ENCODE measurements at places on chromosomes 7 and 10.

DNA sequence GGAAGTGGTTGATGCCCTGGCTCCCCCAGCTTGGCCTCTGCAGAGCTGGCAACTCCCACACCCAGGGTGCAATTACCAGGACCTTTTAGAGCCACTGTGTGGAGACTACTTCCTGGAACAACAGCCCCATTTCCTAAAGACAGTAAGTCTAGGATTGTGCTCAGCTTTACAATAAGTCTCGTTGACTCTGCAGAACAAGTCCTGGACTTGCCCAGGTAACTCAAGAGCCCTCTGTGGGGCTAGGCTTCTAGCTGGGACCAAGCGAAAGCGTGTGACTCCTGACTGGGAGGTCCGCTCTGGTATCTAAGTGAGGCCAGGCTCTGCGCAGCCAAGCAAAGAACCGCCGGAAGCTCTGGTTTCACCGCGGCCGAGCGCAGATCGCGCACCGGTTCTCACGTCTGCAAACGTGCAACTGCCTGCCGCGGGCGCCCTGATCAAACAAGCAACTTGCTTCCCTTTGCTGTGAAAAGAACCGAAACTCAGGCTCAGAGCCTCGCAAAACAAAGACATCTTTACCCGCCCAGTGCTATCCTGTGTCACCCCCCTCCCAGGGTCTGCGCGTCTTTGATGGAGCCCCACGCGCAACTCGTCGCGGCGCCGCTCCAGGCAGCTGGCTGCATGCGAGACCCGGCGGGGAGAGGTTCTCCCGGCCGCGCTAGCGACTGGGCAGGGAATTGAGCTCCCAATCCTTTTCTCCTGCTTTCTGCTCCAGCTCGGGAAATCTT lies 4.4 kb upstream of the PDLIM1 start:
- DNase-seq: peak; percentile 75

DNA sequence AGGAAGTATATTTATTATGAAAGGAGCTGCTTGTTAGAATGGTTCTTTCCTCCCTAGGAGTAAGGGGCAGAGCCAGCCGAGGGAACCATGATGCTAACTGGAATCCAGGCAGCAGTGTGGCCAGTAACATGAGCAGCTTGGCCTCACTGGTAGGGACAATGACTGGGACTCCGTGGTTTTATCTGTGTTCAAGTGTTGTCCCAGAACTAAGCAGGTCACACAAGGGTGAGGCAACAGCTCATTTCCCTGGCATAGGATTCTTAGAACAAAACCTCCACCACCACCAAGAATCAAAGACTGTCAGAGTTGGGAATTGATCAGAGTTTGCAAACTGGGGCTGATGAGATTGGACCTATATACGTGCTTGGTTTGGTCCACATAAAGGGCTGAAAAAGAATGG lies 138.9 kb upstream of the COBL start:
- DNase-seq: no peak

- DNase-seq: no peak
Measured at GRCh38 chr10:31830887-31831286, 97.7 kb downstream of the ARHGAP12 start.

- no peak for DNase-seq
Measured at GRCh38 chr7:130884437-130885417, 150.7 kb upstream of the KLF14 start.

GRCh38 chr10:124680675-124681074 lies 63.5 kb downstream of the FAM53B start:
- DNase-seq: no peak

DNA sequence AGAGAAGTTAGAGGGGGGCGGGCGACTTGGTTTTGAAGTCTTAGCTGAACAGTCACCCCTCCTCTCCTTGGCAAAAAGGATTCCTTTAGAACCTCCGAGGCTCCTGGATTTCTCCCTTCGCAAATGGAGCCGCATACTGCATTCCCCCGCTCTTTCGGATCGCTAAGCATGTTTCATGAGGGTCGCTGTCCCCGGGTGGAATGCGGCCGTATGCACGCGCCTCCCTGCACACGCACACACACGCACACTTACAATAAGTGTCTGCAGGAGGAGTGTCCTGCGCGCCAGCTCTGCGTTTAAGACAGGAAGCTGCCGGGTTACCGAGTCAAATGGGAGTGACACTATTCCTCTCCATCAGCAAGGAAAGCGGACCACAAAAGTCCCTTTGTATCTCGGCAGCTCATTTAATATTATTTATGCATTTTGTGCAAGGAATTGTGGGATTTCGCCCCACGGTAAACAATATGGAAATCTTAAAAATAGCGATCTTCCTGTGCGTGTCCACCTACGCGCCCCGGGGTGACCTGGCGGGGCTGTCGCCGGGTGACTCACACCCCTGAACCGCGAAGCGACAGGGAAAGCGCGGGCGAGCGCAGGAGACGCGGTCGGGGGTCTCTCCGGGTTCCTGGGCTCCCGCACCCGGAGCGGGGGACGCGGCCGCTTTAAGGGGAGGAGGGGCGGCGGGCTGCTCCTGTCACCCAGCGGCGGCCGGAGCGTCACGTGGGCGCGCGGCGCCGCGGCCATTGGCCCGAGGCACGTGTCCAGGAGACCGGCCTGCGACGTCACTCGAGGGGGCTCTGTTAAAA lies 988 bp upstream of the EN2 start:
- no peak for DNase-seq

- no peak for DNase-seq
Measured at GRCh38 chr10:132096223-132096622, 30.5 kb downstream of the JAKMIP3 start.

GRCh38 chr7:22110227-22110839 lies 164.6 kb upstream of the CDCA7L start:
- peak; percentile 80 for DNase-seq

GRCh38 chr7:139889186-139889871 lies 60.3 kb downstream of the TBXAS1 start:
- no peak for DNase-seq

GRCh38 chr10:78981970-78982281 lies 86.8 kb upstream of the ZMIZ1 start:
- no peak for DNase-seq

DNA sequence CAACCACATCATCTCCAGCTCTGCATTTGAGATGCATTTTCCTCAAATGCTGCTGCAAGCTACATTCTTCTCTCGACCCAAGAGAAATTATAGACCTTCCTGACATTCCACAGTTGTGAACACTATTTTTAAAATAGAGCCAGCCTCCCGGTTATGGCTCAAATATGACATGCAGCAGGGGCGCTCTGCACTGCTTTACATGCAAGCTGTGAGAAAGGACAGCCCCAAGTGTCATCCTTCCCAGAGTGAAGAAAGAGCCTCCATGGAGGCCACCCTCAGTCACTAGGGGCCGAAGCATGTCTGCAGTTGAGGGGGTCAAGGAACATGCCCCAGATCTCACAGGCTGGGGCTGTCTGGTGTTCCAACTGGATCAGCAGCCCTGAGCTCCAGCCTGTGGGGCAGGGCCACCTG lies 63.9 kb upstream of the CHST15 start:
- no peak for DNase-seq

- no peak for DNase-seq
Measured at GRCh38 chr10:9060314-9060713, 1005.8 kb downstream of the GATA3 start.

DNA sequence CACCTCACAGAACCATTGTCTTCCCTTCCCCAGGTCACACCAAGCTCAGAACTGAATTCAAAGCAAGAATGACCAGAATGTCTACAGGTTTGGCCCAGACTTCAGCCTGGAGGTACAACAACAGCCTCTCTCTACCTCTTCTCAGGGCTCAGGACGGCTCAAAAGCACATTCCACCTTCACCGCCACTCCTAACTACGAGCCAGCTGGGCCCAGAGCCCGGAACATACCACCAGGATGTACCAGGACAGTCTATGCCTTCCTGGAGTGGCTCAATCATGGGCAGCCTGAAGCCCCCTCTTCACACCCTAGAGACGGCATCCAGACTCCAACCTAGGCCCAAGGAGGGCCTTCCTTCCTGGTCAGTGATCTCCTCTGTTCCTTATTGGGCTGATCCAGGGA lies 41.6 kb downstream of the ANXA8 start:
- DNase-seq: no peak

- peak; percentile 34 for DNase-seq
Measured at GRCh38 chr7:23514755-23515154, 17.0 kb downstream of the TRA2A start.

DNA sequence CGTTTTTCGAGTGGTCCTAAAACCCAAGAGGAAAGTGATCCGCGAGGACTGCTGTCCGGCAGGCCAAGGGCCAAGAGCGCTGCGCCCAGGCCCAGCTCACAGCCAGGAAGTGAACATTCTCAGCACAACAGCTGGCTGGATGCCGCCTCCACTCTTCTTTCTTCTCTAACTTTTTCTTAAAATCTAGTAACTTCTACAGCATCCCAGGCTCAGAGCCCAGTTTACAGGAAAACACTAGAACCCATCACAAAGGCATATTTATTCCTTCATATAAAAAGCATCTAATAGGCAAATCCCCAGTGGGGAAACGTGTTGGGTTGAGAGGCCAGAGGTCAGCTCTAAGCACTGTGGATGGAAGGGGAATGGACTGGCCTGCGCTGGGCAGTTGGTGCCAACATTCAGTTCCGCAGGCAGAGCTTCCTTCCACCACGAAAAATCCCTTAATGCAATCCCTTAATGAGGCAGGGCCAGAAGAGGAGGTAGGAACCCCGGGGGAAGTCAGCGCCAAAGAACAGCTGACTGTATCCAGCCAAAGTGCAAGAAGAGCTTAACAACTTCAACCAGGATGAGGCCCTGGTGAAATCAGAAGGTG lies 74.8 kb downstream of the ZRANB1 start:
- DNase-seq: no peak

DNA sequence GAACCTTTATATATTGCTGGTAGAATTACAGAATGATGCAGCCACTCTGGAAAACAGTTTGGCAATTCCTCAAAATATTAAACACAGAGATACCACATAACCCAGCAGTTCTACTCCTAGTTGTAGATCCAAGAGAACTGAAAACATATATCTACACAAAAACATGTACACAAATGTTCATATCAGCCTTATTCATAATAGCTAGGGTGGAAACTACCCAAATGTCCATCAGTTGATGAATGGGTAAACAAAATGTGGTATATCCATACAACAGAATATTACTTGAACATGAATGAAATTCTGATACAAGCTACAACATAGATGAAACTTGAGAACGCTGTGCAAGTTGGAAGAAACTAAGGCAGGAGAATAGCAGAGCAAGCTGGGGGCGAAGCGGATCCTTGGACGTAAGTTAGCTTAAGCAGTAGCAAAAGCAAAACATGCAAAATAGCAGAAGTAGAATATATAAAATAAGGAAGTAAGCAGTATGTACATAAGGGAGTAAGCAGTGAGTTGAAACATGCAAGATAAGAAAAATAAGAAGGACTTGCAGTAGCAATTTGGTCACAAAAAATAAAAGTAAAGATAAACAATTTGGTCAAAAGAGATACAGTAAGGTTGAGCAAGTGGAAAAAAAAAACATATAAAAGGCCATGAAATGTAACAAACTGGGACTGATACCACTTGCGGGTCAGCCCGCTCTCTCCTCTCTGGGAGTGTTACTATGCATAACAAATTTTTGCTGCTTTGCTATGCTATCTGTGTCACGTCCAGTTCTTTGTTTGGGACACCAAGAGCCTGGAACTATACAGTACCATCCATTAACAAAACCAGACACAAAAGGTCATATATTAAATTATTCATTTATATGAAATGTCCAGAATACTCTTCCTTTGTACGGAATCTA lies 18.0 kb upstream of the HILPDA start:
- no peak for DNase-seq

- no peak for DNase-seq
Measured at GRCh38 chr7:128731184-128731583, 8.0 kb upstream of the CALU start.

- no peak for DNase-seq
Measured at GRCh38 chr10:119129721-119130120, 25.8 kb downstream of the DENND10 start.

DNA sequence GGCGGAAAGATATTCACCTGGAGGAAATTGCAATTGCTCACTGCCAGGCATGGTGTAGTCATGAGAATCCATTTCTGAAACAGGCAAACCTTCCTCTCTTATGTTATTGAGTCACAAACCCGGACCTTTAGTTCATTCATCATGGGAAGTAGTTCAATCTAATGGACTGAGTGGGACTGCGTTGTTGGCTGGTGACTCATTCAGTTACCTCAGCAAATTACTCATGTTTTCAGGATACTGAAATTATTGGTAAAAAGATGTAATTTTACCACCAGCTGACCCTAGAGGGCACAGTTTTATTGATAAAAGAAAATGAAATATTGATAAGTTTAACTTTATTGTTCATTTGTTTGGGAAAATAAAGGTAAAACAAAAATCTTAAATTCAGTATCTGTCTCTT lies 1194.4 kb upstream of the SORCS1 start:
- DNase-seq: no peak

DNA sequence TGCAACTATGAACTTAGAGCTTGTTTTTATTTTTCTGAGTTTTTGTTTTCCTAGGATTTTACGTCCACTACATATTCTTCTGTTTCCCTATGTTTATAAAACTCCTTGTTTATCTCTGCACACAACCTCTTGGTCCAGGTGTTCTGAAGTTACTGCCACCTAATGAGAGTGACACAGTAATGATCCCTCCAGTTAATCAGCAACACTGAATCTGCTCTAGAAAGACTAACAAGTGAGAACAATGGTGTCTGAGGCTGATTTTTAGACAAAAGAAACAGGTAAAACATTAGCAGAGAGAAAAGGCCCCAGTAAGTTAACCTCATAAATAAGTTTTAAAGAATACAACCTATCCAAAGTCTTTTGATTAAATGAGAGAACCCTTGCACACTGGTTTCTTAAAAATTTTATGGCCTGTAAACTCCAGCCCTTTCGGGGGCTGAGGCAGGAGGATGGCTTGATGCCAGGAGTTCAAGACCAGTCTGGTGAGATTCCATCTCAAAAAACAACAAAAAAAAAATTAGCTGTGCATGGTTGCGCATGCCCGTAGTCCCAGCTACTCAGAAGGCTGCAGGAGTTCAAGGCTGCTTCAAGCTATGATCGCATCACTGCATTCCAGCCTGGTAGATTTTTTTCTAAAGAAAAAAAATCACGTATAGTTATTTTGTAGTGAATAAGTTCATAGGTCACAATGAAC lies 397.6 kb downstream of the MAGI2 start:
- no peak for DNase-seq

DNA sequence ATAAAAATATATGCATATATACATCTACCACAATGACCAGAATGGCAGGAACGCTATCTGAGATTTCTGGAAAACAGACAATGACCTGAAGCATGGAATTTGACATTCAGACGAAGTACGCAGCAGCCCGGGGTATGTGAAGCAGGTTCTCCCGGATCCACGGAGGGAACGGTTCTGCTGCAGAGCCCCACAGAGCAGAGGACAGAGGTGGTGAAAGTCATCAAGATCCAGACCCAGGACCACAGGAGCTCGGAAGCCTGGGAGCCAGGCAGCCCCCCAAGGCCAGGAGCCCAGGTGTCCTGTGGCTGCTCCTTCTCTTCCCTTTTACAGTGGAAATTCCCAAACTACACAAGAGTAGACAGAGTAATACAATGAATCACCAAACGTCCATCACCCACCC lies 42.1 kb upstream of the DNAAF5 start:
- DNase-seq: no peak

DNA sequence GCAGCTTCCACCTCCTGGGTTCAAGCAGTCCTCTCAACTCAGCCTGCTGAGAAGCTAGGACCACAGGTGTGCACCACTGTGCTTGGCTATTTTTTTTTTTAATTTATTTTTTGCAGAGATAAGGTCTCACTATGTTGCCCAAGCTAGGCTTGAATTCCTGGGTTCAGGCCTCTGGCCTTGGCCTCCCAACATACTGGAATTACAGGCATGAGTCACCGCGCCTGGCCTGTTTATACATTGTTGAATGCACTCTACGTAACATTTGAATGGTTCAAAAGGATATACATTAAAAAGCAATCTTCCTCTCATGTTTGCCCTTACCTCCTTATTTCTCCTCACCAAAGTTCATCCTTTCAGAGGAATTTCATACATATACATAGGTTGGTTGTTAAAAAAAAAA lies 7.2 kb upstream of the SNX10 start:
- DNase-seq: no peak
